Hepatocyte (in vitro differentiated cells): ENCODE measurements at places on chromosomes 3 and 15.

DNA sequence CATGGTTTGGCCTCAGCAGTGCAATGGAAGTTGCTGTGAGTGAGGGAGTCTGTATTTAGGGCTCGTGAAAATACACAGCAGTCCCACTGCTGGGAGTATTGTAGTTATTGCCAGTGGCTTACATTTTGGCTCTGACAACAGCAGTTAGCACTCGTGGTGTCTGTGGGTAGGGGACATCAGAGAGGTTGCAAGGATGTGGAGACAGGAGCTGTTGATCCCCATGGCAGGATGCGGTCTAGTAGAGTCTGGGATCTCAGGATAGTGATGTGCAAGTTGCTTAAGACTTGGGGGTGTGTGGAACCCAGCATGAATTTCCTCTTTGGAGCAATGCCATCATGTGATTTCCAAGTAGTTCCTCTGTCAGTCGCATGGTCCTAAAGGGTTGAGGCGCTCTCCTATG, 59.9 kb downstream of the GALK2 start:
- no peaks in the 10 kb centered on the region for H3K27me3 ChIP-seq
- H3K4me3 ChIP-seq = no peak overlapping the region
- no peak for DNase-seq
- H3K36me3 ChIP-seq = no peaks in the 10 kb centered on the region
- H3K4me1 ChIP-seq = no peaks in the 10 kb centered on the region

GRCh38 chr15:31405200-31405920, 78.7 kb downstream of the KLF13 start:
- no peaks in the 10 kb centered on the region for H3K27me3 ChIP-seq
- H3K4me3 ChIP-seq = no peak overlapping the region
- H3K36me3 ChIP-seq = no peaks in the 10 kb centered on the region
- no peak overlapping the region for H3K27ac ChIP-seq

DNA sequence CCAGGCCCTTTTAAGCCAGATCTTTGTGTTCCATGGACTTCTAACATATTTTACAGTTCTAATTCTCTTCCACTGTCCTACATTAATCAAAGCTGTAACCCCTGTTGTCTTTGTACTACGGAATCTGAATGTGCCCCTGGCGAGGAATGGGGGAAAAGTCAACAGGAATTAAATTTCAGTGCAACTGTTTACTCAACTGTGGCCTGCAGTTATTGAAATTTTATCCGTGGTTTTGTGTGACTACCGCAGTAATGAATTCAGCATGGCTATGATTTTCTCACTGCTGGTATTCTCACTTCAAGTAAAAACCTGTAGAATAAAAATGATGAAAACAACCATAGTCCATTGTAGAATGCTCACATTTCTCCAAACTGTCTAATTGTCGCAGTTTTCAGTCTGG, 388.0 kb downstream of the FOXP1 start:
- peaks cover 21% of the 10 kb centered on the region for H3K4me1 ChIP-seq
- peak overlapping the region; percentile 35 for H3K27ac ChIP-seq
- DNase-seq = no peak

DNA sequence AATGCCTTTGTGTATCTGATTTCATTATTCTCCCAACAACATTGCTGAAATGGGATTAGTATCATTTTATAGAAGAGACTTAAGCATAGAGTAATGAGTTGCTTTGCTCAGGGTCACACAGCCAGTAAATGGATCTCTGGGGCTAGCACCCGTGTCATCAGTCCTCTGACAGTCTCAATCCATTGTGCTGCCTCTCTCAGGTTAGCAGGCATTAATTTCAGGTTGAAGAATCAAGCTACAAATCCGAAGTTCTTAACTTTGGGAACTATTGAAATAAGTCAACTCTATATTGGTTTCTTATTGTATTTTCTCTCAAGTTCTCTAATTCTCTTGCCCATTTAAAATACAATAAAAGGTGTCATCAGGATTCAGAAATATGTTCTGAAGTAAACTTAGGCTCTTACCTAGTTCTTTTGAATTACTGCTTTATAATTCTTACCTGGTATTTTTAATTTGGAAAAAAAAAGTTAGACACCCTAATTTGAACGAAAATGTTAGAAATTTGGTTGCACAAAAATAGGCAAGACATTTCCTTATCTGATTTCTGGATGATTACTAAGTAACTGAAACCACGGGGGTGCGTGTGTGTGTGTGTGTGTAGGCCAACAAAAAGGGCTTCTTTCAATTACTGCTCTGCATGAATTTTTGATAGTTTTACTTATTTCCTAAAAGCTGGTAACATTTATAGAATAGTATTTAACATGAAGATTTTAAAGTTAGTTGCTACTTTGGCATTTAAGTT, 189.8 kb downstream of the MBNL1 start:
- no peaks in the 10 kb centered on the region for H3K36me3 ChIP-seq
- no peaks in the 10 kb centered on the region for H3K27me3 ChIP-seq
- H3K4me1 ChIP-seq = no peaks in the 10 kb centered on the region
- no peak overlapping the region for H3K27ac ChIP-seq
- no peak for DNase-seq

DNA sequence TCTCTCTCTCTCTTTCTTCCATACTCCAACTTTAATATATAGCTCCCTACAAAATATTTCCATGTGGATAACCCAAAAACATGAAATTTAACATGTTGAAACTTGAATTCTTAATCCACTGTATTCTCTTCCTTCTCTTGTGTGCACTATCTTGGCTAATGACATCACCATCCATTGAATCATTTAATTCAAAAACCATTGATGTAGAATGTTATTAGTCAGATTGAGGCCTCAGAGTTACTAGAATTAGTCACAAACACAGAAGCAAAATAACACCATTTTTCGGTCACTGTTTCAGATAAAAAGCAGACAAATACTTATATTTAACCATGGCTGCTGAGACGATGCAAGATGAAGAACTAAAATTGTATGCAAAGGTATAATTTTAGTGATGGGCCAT, 256.9 kb upstream of the LRRC3B start:
- no peaks in the 10 kb centered on the region for H3K4me1 ChIP-seq
- no peaks in the 10 kb centered on the region for H3K36me3 ChIP-seq
- no peak overlapping the region for H3K4me3 ChIP-seq
- DNase-seq = no peak
- H3K27ac ChIP-seq = no peak overlapping the region
- no peaks in the 10 kb centered on the region for H3K27me3 ChIP-seq

DNA sequence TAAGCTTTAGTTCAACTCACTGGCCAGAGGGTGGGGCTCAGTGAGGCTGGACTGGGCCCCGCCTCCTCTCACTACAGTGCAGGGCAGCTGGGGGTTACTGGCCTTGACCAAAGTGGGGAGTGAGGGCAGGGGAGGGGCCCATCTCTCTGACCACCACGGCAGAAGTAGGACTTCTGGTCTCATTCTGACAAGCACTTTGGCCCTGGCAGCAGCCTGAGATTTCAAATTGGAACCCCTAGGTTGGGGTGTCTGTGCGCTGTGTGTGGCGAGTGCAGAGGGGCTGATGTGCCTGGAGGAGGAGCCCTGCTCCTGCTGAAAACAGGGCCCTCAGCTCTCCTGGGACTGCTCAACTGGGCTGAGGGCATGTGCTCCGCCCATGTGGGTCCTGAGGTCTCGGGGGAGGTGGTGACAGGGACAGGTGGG, 60.3 kb upstream of the RPL32 start:
- no peak overlapping the region for H3K27ac ChIP-seq
- DNase-seq = no peak
- no peaks in the 10 kb centered on the region for H3K36me3 ChIP-seq

DNA sequence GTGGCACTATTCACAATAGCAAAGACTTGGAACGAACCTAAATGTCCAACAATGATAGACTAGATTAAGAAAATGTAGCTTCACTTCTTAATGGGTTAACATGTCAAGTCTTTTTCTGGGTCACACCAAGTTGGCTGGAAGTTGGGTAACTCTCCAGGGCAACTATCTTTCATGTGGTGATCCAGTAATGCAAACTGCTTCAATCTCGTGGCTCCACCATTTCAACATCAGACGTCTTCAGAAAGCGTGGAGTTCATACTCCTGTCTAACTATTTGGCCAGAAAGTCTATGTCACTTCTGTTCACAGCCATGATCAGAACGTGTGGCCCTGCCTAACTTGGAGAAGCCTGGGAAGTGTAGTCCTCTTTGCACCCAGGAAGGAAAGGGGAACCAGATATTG, 32.2 kb downstream of the DUT start:
- no peaks in the 10 kb centered on the region for H3K36me3 ChIP-seq
- H3K27me3 ChIP-seq = no peaks in the 10 kb centered on the region
- no peak for DNase-seq
- no peaks in the 10 kb centered on the region for H3K4me1 ChIP-seq
- no peak overlapping the region for H3K4me3 ChIP-seq

DNA sequence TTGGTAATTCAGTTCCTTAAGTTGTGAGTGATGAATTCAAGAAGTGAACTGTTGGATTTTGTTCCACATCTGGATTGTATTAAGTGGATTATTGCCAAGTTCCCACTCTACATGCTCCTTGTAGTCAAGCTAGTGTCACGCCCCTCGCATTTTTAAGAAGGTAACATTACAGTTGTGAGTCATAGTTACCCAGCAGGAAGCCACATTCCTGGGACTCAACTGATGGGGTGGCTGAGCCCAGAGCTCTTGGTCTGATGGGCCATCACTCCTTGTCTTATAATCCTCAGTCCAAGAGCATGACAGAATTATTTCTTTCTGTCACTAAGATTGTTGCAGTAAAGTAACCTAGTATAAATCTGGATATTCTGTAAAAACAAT, 102.7 kb downstream of the PTPRG start:
- H3K4me1 ChIP-seq = no peaks in the 10 kb centered on the region
- no peaks in the 10 kb centered on the region for H3K36me3 ChIP-seq
- no peak overlapping the region for H3K27ac ChIP-seq
- no peak overlapping the region for H3K4me3 ChIP-seq
- H3K27me3 ChIP-seq = no peaks in the 10 kb centered on the region

DNA sequence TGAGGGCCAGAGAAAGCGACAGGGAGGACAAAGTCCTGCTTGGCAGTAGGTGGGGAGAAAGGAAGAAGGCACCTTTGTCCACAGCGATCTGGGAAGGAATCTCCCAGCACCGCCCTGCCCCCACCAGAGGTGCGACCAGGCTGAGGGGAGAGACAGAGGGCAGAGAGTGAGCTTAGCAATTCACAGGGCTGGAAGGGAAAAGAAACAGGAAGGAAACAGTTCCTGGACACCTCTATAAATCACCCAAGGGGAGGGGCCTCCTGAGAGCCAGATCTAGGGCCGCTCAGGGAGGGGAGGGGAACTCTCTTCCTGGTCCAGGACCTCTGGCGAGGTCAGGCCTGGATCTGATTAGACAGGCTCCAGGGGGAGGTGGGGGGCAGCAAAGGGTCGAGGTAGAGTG, 35.4 kb downstream of the RNU5B-1 start:
- peaks cover 12% of the 10 kb centered on the region for H3K4me1 ChIP-seq
- DNase-seq = peak; percentile 68
- no peaks in the 10 kb centered on the region for H3K36me3 ChIP-seq
- H3K4me3 ChIP-seq = no peak overlapping the region
- H3K27ac ChIP-seq = peak overlapping the region; percentile 38
- H3K27me3 ChIP-seq = no peaks in the 10 kb centered on the region

GRCh38 chr3:60553144-60553543, 698.1 kb downstream of the FHIT start:
- H3K27ac ChIP-seq = no peak overlapping the region
- no peaks in the 10 kb centered on the region for H3K4me1 ChIP-seq
- no peak overlapping the region for H3K4me3 ChIP-seq
- H3K36me3 ChIP-seq = no peaks in the 10 kb centered on the region
- DNase-seq = no peak

GRCh38 chr3:107633327-107634098, 110.8 kb downstream of the BBX start:
- H3K27me3 ChIP-seq = no peaks in the 10 kb centered on the region
- no peaks in the 10 kb centered on the region for H3K4me1 ChIP-seq

- H3K27ac ChIP-seq = no peak overlapping the region
- no peak overlapping the region for H3K4me3 ChIP-seq
- no peaks in the 10 kb centered on the region for H3K27me3 ChIP-seq
- H3K4me1 ChIP-seq = no peaks in the 10 kb centered on the region
Measured at GRCh38 chr15:93881310-93881709, 350.1 kb upstream of the MCTP2 start.

DNA sequence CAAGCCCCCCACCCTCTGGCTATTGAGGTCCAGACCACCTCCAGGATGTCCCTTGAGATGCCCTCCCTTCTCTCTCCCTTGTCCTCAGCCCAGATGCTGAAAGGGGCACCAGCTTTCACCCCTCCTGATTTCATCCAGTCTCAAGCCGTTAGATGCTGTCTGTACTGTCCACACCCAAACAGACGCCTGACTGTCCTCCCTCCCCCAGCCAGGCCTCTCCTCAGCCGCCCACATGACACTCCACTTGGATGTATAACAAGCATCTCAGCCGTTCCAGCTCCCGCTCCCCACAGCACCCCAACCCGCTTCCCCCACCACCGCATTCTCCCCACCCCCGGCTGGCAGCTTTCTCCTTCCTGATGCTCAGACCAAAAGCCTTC, 25.0 kb upstream of the CYP11A1 start:
- DNase-seq = peak; percentile 56
- no peak overlapping the region for H3K4me3 ChIP-seq
- H3K27ac ChIP-seq = peak overlapping the region; percentile 49
- no peaks in the 10 kb centered on the region for H3K27me3 ChIP-seq

- no peak overlapping the region for H3K27ac ChIP-seq
- no peak for DNase-seq
- H3K27me3 ChIP-seq = no peaks in the 10 kb centered on the region
- H3K4me3 ChIP-seq = no peak overlapping the region
Measured at GRCh38 chr3:29370476-29371420, 89.9 kb downstream of the RBMS3 start.

- H3K27ac ChIP-seq = no peak overlapping the region
- no peak overlapping the region for H3K4me3 ChIP-seq
- peaks cover 5% of the 10 kb centered on the region for H3K4me1 ChIP-seq
- H3K27me3 ChIP-seq = no peaks in the 10 kb centered on the region
- no peak for DNase-seq
Measured at GRCh38 chr3:22937536-22937935, 265.6 kb upstream of the UBE2E2 start.

DNA sequence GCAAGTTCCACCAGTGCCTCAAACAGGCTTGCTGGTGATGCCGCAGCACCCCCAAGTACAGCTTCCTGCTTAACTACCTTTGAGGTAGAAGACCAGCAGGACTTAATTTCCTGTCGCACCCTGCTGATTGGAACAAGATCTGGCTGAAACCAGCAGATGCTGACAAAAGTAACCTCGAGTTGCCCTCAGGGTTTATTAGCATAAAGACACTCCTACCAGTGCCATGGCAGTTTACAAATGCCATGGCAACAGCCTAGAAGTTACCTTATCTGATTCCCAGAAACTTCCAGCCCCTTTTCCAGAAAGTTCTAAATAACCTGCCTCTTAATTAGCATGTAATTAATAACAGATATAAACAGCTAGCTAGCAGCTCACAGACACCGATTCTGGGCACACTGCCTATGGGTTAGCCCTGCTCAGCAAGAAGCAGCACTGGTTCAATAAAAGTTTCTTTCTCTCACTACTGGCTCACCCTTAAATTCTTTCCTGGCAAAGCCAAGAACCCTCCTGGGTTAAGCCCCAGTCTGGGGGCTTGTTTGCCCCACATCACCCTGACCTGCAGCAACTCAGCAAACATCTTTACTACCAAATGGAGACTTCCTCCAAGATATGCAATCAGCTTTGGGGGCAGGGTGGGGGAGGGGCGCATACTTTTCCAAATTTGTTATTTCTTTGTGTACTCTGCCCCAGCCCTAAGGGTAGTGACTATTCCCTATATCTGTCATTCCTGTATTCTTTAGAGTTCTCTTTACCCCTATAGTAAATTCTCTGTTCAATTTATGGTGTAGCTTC, 54.2 kb downstream of the MAP4 start:
- H3K27ac ChIP-seq = no peak overlapping the region
- peak; percentile 14 for DNase-seq
